ENCODE measurements at places on chromosomes 7 and 10.

- DNase-seq = no peak
These were observed 5.2 kb downstream of the ZNF365 start for GRCh38 chr10:62379394-62379793.

DNA sequence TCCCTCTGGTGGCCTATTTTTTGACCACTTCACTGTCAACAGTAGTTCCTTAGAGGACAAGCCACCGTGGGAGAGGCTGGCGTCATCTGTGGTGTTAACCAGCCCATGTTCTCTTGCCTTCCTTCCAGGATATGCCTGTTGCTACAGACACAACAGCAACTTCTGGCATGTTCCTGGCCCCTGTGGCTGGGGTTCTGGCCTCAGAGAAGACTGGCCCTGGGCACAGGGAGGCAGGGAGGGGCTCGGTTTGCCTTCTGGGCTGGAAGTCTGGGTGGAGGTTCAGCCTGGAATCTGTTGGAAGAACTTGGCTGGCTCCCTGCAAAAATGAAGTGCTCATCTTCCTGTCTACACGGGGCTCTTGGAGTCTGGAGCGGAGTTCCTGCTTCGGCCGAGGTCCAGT is 25.7 kb downstream of the GOLGA7B start:
- DNase-seq = no peak

GRCh38 chr7:55026086-55026790 is 7.4 kb downstream of the EGFR start:
- DNase-seq = no peak

DNA sequence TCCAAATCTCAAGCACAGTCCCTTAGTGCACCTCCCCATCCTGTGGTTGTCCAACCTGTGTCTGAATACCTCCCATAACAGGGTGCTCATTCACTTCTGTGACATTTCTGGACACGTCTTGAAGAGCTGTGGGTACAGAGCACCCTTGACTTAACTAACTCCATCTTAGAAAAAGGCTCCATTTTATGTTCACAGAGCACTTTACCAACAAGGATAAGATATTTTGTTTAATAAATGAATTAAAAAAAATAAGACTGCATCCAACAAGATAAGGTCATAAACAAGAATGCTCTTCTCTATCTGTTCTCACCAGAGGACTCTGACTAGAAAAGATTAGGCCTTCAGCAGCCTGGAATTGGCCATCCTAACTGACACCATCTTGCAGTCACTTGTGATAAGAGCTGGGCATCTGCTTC is 335.2 kb upstream of the ZNF32 start:
- DNase-seq = no peak

GRCh38 chr7:142720172-142720773 is 29.0 kb upstream of the PRSS1 start:
- no peak for DNase-seq

DNA sequence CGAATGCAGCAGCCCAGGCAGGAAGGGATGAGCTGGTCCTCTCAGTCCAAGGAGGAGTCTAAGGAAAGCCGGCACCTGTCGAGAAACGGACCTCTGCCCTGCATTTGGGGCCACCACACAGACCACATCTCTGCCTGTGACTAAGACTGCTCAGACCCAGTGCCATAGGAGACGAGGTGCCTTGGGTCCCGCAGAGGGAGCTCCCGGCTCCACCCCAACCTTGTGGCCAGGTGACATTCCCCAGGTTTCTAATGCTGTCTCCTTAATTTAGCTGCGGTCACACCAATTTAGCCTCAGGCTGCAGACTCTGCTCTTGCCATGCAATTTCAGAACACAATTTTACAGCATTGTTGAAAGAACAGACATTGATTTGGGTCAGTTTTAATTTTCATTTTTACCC is 22.8 kb upstream of the CRHR2 start:
- no peak for DNase-seq

GRCh38 chr10:62653254-62653653 is 151.3 kb upstream of the ADO start:
- DNase-seq = no peak

DNA sequence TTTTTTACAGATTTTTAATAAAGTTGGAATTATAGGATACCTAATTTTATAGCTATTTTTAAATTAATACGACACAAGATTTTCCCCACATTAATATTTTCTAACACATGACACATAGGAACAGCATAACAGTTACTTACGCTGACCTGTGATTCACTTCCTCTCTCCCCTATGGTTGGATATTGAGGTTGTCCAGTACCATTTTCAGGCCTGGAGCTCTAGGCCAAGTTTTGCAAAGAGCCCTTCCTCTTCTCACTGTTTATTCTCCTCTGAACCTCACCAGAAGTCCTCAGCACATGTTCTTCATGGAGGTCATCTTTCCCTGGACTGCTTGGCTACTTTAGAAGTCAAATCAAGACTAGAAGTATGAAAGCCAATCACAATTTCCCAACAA is 28.2 kb downstream of the LYZL1 start:
- DNase-seq = no peak

- DNase-seq = no peak
These were observed 50.5 kb downstream of the NUDCD3 start for GRCh38 chr7:44439926-44440325.

- no peak for DNase-seq
These were observed 17.6 kb upstream of the SNX13 start for GRCh38 chr7:17957871-17958270.

GRCh38 chr7:156064971-156065386 is 252.7 kb upstream of the SHH start:
- DNase-seq = no peak

DNA sequence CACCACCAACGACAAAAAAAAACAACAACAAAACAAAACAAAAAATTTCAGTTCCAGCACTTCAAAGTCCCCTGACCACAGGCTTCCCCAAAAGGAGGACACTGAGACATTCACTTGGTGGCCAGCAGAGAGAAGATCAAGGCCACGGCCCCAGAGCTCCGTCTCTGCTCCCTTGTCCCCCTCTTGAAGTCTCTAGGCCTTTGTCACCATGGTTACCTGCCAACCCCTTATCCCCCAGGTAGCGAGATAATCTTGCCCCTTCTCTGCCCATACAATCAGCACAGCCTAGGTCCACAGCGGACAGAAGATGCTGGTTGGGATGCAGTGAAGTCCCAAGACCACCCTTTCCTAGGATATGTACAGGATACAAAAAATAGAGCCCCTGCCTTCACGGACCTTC is 30.7 kb downstream of the AFAP1L2 start:
- no peak for DNase-seq

GRCh38 chr10:71292624-71293445 is 26.2 kb upstream of the SLC29A3 start:
- DNase-seq = no peak
